ENCODE measurements at places on chromosomes 12 and 14.

- no peak for DNase-seq
These were observed 68.9 kb downstream of the DAD1 start for GRCh38 chr14:22519877-22520685.

- DNase-seq: no peak
These were observed 668 bp downstream of the APPL2 start for GRCh38 chr12:105235281-105235731.

DNA sequence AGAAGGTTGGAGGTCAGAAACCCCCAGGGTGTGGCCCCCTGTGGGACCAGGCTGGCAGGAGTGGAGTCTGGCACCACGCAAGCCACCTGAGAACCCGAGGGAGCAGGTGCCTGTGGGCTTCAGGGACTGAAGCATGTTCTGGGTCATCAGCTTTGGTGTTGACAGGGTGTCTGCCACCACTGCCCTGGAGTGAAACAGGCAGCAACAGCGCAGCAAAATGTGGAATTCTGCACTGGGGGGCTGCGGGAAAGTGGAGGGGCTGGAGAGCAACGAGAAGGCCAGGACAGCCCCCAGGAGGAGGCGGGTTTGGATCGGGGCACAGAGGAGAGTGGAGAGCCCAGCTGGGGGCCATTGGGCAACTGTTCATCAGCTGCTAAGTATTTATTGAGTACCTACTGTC, 15.9 kb downstream of the PHETA1 start:
- no peak for DNase-seq

GRCh38 chr12:52600475-52600874, 788 bp downstream of the KRT72 start:
- no peak for DNase-seq

DNA sequence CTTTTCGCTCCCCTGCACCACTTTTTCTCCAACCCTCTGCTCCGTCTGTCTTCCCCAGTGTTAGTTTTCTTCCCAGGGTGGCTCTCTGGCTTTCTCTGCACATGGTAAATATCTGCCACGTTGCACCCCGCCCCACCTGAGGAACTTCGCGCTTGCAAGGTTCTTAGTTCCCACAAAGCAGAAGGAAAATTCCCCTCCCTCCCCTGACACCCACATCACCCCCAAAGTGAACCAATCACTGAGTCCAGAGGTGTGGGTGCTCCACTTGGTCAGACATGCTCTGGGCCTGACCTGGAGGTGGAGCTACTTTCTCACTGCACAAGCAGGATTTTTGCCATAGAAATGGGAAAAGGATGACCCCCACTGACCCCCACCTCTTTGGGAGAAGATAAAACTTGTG, 415.0 kb downstream of the FUT8 start:
- DNase-seq: no peak

DNA sequence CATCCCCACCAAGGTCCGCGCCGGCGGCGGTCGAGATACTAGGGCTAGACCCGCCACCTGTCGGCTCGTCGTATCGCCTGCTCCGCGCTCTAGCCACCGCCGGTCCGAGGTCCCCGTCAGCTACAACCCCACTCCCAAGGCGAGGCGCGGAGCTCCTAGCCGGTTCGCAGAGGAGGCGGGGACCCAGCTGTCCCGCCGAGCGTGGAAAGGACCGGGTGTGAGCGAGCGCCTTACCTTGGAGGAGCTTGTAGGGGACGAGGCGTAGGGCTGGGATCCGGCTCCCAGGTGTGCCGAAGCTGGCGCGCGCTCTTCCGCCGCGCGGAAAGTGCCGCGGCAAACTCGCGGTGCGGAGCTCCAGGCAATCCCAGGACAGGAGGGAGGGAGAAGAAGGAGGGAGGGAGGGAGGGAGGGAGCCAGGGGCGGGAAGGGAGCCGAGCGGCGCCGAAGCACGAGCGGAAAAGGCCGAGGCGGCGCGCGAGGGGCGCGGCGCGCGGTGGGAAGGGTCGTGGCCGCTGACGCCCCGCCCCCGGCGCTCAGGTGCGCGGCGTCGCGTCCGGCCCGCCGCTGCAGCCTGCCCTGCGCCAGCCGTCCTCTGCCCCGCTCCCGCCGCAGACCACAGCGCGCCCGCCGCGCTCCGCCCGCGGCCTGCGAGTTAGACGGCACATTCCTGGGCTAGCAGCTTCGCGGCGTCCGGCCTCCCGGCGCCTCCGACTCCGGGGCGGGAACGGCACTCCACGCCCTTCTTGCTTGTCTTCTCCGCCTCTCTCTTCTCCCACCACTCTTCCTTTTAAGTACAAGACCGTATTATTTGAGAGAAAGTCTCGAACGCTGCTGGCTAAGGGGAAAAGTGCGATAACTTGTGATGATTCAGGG, at the start of gene PAWR:
Gene PAWR (minus strand): TSS at position 327 of the 873 bp plus-strand sequence. CDS start 720 bp downstream, outside the sequence.
- peak; percentile 92 for DNase-seq

DNA sequence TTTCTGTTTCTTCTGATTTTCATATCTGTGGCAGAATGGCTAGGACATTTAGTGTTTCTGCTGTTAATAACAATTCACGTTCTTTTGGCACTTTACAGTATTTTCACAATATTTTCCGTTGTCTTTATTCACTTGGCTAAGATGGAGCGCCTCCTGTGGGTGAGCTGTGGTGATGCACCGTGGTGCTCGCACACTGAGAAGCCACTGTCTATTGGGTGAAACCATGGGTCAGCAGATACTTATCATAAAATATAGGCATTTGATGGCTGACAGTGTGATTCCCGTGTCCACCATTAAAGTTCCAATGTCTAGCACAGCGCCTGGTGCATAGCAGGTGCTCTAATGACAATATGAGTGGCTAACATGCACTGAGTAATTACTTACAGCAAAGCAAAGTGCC, 141.8 kb downstream of the VRK1 start:
- no peak for DNase-seq

DNA sequence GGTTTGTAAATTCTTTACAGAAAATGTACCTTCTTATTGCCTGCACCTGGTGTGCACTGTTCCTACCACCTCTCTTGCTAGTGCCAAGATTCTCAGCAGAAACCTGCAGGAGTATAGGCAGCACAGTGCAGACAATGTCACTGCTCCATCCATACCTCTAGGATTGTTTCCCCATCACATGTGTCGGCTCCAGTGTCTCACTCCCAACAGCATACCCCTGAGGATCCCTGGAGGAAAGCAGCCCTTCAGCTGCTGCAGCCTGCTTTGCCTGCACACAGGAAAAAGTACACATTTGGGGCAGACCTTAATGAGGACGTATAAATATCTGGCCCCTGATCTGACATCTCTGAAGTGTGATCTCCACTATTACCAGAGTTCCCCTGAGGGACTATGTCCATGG, 235.5 kb downstream of the MDGA2 start:
- DNase-seq: no peak

DNA sequence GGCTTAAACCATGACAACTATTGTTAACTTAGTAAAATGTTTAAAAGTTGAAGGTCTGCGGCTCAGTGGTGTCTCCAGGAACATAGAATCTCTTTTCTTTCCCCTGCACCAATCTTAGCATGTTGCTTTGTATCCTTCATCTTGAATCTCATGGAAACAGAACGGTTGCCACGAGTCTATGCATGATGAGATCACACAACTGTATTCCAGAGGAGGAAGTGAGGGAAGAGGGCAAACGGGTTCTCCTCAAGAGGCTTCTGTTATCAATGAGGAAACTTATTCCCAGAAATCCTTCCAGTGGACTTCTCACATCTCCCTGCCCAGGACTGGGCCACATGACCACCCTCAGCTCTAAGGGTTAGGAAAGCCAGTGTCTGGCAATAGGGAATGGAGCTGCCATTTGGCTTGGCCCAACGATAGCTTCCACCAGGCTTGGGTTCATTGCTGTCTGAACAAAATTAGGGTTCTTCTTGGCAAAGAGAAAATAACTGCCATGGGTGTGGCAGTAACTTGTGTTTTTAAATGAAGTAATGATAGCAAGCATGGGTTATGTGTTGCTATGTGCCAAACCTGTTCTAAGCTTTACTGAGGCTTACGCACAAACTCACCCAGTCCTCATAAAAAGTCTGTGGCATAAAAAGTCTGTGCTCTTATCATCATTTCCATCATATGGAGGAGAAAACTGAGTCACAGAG, 17.4 kb downstream of the PLXNC1 start:
- no peak for DNase-seq

DNA sequence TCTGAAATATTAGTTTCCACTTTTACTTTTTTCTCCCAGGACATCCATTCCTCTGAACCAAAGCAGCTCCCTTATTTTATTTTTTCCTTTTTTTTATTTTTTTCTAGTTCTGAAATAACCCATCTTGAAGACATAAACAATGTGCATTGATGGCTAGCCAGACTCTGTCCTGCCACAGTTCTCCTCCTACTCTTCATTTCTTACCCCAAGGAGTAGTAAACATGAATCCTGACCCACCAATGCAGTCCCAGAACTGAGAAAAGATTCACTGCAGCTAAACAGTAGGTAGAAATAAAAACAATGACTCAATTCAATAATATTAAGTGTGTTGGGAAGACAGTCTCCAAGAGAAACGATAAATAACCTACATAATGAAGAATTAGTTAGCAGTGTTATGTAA, 65.7 kb upstream of the NOVA1 start:
- no peak for DNase-seq

DNA sequence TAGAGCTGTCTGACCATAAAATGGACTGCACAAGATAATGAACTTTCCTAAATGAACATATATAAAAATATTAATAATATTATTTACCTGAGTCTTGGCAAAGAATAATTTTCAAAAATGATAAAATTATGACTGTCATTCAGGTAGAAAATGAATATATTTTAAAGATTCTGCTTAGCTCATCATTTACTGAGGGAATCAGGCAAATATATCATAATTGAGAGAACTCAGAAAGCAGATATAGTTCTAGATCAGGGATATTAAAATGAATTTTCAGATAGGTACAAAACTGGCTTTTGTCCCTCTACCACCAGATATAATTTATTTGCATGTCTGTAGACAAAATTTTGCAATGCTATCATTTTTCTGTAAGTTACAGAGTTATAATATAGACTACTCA, 86.1 kb upstream of the CPM start:
- DNase-seq: no peak

GRCh38 chr12:39064708-39065107, 159.3 kb upstream of the CPNE8 start:
- DNase-seq: no peak

GRCh38 chr12:74626397-74626796, 88.8 kb downstream of the ATXN7L3B start:
- DNase-seq: no peak
